ENCODE measurements at places on chromosomes 4 and X. TPM values are rescaled to one million over a fixed set of nuclear protein-coding genes. Genes with fewer than 3 reads are reported as not detected.

- no peak for DNase-seq
These were observed 32.8 kb upstream of the IL13RA1 start for GRCh38 chrX:118694638-118695037.

Gene SUPT20HL1
- not detected for total RNA-seq

Gene PNMA6F
- total RNA-seq = not detected

GRCh38 chr4:81490403-81491160, 18.9 kb upstream of the RASGEF1B start:
- no peak for DNase-seq

- DNase-seq = no peak
These were observed 5.5 kb upstream of the IRAK1 start for GRCh38 chrX:154025230-154025629.

DNA sequence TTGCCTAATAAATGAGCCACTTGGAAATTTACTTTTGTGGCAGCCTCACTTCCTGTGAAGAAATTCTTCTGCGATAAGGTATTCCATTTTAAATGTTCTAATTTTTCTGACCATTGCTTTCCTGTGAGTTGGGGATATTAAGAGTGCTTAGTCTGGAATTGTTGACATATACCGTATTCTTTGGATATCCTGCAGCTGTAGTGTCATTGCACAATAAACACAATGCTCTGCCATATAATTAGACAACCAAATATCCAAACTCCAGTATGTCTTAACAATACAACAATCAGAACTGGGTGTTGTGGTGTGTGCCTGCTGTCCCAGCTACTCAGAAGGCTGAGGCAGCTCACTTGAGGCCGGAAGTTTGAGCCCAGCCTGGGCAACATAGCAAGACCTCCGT, 99.4 kb downstream of the LUZP4 start:
- DNase-seq = no peak

GRCh38 chrX:57595381-57595811, 3.6 kb downstream of the ZXDB start:
- peak; percentile 28 for DNase-seq

- DNase-seq = no peak
These were observed 406.7 kb upstream of the ACTRT1 start for GRCh38 chrX:128458888-128459287.

DNA sequence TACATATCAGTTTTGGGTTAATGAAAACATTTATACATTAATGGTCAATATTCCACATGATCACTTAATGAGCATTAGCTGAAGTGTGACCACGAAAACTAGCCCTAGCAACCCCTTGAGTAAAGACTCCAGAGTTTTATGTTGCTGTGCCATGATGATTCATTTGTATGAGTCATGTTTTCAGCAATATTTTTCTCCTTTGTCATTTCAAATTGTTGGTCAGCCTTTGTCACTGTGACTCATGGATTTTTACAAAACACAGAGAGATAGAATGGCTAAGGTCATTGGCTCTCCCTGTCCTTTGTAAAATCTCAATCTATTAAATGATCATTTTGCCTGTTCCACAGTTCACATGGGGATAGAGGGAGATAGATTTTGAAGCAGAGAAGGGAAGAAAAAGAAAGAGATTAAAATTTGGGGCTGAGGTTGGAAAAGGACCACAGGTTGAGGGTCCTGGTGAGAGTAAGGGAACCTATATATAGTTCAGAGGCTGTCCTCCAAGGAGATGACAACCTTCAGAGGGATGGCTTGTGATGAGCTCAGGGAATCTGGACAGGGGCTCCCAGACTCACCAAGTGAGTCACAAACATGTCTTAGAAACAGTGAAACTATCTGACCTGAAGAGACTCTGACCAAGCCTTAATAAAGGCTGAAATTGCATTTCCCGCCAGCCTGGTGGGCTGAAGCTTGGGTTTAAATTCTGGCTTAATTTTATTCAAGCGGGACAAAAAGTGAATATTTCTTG, 25.6 kb downstream of the NR0B1 start:
- DNase-seq = no peak

Gene RNF175
- total RNA-seq = 10.6 TPM

- no peak for DNase-seq
These were observed 830.8 kb upstream of the POU3F4 start for GRCh38 chrX:82677286-82677685.

DNA sequence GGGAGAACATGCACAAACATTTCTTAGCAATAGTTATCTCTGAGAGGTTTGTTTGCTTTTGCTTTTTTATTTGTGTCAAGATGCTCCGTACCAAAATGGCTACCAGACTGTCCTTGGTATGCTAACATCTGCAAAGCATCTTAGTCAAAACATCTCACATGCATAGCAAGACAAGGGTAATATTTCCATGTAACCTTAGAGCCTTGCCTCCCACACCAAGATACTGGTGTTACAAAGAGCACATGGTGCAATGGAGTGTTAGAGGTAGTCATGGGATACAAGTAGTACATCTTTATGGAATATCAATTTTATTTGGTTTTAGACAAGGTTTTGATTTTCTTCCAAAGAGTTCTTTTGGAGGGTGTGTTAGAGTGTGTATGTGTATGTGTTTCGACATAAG, 109.7 kb downstream of the NR3C2 start:
- DNase-seq = no peak

Gene SYTL4
- total RNA-seq = 6.7 TPM

GRCh38 chr4:157514711-157515110, 294.2 kb downstream of the GRIA2 start:
- DNase-seq = no peak

DNA sequence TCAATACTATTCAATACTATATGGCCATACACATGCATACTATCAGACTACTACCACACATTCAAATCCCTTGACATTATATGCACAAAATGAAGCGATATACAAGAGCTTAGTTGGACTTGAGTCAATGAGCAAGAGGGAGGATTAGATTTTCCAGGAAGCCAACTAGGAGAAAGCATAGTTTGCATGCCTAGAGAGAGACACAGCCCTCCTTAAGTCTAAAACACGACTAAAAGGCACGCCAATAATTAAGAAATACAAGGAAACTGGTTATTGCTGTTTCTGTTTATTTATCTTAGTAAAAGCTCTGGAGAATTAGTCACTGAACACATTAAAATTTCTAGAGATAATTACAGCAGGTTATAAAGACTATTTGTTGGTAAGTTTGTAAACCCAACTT, 21.8 kb downstream of the MBNL3 start:
- DNase-seq = no peak

- peak; percentile 7 for DNase-seq
These were observed 119.4 kb downstream of the FAM53A start for GRCh38 chr4:1564535-1565375.

- no peak for DNase-seq
These were observed 21.0 kb upstream of the UBA6 start for GRCh38 chr4:67721770-67722597.

Gene HMGN5
- total RNA-seq = 5.6 TPM

DNA sequence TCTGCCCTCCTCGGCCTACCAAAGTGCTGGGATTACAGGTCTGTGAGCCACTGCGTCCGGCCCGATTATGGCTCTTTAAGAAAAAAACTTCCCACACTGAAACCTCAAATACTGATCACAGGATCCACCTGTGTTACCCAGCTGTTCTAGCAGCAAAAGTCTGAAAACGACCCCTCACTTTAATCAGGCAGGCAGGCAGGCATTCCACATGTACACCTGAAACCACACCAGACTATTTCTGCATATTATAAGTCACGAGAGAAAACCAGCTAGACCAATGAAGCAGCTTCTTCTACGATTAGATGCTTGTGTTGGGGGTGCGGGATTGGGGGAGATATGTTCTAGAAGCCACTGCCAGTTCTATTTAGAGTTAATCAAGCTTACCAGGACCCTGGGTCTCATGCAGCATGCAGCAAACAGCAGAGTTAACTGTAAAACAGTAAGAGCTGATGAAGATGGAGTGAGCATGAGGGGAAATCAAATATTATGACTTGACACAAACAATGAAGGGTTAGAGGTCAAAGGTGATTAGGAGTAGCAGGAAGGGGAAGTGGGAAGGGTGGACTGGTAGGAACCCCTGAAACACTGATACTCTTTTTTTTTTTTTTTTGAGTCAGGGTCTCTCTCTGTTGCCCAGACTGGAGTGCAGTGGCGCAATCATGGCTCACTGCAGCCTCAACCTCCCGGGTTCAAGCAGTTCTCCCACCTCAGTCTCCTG, 18.9 kb upstream of the NKRF start:
- DNase-seq = no peak

Gene TMEM156
- total RNA-seq = not detected

GRCh38 chrX:150446151-150446550, 83.0 kb downstream of the MAMLD1 start:
- DNase-seq = no peak

Gene ARHGAP6
- 4.5 TPM for total RNA-seq

GRCh38 chrX:154082396-154083125, 15.0 kb downstream of the MECP2 start:
- DNase-seq = no peak

GRCh38 chr4:118931786-118932185, 43.1 kb downstream of the SYNPO2 start:
- no peak for DNase-seq

Gene HERC3
- total RNA-seq = 42.4 TPM

GRCh38 chr4:18480928-18481327, 459.4 kb upstream of the LCORL start:
- no peak for DNase-seq

- DNase-seq = no peak
These were observed 89.7 kb downstream of the LINC00632 start for GRCh38 chrX:140799216-140799615.
